Neural crest cell (in vitro differentiated cells): ENCODE measurements at places on chromosomes 2 and 18.

DNA sequence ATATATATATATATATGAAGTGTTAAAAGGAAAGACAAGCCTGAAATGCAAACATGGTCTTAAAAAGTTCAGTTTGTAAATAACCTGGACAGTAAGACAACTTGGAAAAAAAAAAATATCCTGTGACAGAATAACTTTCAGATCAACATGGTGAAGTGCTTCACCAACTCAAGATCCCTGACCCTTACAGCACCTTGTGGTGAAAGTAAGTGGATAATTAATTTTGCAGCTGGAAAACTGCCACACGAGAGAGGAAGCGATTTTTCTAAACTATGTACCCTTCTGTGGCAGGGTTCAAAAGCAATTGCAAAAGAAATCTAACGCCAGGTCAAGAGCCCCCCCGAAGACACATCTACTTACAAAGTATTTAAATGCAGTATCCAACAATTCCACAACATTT lies 95.8 kb downstream of the PAX3 start:
- DNase-seq: no peak

DNA sequence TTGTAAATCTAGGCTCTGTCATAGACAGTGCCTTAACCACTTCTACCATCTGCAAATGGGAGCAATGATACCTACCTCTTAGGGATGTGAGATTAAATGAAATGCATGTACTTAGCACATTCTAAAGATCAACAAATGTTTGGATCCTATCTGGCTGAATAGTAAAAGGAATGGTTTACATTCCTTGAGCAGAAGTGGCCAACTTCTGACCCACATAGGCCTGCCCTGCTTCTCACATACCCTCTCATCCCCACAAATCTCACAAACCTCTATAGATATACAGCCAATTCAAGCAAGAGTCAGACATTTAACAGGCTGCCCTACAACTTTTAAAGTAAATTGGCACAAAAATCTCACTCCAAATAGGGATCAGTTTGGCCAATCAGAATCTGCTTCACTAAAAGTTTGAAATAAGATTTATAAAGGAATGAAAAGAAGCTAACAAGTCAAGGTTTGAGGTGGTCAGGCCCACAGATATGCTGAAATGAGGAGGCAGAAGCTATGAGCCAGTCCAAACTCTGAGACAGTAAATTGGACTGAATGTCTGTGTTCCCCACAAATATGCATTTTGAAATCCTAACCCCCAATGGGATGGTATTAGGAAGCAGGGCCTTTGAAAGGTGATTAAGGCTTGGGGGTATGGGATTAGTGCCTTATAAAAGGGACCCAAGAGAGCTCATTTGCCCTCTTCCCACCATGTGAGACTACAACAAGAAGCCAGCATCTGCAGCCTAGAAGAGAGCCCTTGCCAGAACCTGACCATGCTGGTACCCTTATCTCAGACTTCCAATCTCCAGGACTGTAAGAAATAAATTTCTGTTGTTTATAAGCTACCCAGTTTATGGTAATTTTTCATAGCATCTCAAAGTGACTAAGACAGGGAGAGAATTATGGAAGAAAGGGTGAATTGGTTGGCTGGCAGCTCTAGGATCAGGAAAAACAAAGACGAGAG lies 227.8 kb upstream of the RBMS1 start:
- DNase-seq: no peak

DNA sequence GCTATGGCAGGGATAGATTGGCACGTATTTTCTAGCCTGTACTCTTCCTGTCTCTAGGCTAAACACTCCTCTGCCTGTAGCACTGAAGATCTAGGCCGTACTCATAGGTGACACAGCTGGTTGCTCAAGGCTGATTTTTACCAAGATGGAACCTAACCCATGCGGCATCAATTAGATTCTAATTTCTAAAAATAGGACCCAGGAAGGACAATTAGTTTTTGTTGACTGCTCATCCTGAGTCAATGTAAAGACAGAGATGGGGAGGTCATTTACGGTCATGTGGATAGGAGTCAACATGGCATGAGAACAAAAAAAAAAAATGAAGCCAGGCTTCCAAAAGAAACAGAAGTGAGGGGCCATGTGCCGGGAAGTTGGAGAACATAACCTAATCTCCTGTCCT lies 360.7 kb upstream of the ETAA1 start:
- no peak for DNase-seq

DNA sequence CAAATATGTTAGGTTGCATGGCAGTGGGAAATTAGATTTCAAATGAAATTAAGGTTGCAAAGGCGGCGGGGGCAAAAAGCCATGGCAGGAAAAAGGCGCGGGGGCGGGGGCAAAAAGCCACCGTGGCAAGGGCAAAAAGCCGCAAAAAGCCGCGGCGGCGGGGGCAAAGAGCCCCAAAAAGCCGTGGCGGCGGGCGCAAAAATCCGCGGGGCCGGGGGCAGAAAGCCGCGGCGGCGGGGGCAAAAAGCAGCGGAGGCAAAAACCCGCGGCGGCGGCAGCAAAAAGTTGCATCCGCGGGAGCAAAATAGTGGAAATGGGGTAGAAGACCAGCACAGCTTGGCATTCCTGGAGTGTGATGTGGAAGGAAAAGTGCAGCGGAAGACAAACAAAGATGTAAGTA lies 417.1 kb downstream of the ANKRD30B start:
- no peak for DNase-seq

- no peak for DNase-seq
Observed at GRCh38 chr18:30652387-30652786, 390.2 kb downstream of the DSC3 start.

- DNase-seq: no peak
Observed at GRCh38 chr2:8539743-8540551, 141.9 kb upstream of the ID2 start.

DNA sequence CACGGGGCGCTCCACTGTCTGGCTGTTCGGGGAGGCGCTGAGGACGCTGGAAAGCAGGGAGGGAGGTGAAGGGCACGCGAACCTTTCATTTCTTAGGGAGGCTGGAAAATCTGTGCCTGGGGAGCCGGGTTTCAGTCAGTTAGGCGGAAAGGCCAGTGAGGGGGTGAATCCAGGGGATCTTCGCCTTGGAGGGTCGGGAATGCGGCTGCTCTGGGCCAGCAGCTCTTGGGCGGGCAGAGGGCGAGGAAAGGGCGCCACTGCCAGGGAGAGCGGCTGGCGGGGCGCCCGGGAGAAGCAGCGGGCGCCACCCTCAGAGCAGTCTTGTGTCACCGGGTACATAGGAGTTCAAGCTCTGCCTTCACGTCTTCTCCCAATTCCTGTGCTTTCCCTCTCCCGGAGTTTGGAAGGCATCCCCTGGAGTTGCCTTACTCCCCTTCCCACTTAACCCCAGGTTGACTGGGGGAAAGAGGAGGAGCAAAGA lies 1.4 kb downstream of the CCDC85A start:
- no peak for DNase-seq

DNA sequence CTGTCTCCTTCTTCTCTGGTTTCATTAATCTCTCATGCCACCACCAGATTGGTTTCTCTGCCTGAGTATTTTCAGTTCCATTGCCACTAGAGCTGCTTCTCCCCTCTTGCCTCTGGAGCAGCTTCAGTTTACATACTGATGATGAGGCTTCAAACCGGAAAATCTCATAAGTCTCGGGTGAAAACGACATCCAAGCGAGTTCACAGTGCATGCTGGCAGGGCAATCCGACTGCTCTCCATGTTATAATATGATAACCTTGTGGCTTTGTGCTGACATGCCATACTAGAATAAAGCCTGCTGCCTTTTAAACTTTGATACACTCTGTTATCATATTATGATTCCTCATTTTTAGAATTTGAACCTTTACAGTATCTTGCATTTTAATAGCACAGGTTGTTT lies 153.5 kb downstream of the PRPF40A start:
- DNase-seq: no peak

DNA sequence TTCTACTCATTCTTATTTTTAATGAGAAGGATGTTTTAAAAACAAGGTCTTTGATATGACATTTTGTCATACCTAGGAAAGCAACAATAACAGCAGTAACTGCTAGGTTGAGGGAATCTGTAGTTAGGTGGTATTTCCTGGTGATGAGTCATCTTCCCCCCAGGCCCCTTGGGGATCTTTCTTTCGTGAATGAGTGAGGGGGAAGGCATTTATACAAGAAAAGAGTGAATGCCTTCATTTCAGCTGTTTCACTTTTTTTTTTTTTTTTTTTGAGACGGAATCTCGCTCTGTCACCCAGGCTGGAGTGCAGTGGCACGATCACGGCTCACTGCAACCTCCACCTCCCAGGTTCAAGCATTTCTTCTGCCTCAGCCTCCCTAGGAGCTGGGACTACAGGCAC lies 108.6 kb downstream of the MAP4K4 start:
- DNase-seq: no peak

DNA sequence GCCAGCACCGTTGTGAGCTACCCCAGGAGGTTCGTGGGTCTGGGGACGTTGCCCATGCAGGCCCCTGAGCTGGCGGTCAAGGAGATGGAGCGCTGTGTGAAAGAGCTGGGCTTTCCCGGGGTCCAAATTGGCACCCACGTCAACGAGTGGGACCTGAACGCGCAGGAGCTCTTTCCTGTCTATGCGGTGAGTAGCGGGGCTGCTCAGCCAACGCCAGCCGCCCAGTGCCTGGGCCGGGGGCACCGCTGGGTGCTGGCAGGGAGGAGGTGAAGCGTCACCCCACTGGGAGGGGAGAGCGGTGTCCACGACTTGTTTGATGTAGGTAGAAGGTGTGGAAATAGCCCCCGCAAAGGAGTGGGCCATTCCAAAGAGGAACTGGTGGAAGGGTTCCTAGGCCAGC lies 25.0 kb downstream of the ACMSD start:
- DNase-seq: no peak

GRCh38 chr2:230601510-230601909 lies 111.1 kb upstream of the CAB39 start:
- no peak for DNase-seq
